Keratinocyte (primary cell): ENCODE measurements at places on chromosomes 5 and 9. TPM values are rescaled to one million over a fixed set of nuclear protein-coding genes. Genes with fewer than 3 reads are reported as not detected.

Gene ANKRD34B
- polyA plus RNA-seq = 0.01 TPM in 1 of 3 replicates, not detected in the others

Gene LRRC19
- not detected in 3 replicates for polyA plus RNA-seq

Gene BBLN
- 35.9 to 89.0 TPM (median 50.9 TPM) in 3 replicates for polyA plus RNA-seq

Gene TRIP13
- 11.2 to 37.8 TPM (median 26.1 TPM) in 3 replicates for polyA plus RNA-seq

Gene STPG3
- not detected in 3 replicates for polyA plus RNA-seq

Gene CHSY3
- polyA plus RNA-seq = 0.37 to 0.58 TPM (median 0.47 TPM) in 3 replicates

- no peak overlapping the region for H3K27ac ChIP-seq
- no peak for DNase-seq
- H3K4me3 ChIP-seq = no peak overlapping the region
- H3K36me3 ChIP-seq = no peaks in the 10 kb centered on the region
- H3K4me1 ChIP-seq = no peaks in the 10 kb centered on the region
Measured at GRCh38 chr9:96398582-96399324, 15.2 kb upstream of the SLC35D2 start.

DNA sequence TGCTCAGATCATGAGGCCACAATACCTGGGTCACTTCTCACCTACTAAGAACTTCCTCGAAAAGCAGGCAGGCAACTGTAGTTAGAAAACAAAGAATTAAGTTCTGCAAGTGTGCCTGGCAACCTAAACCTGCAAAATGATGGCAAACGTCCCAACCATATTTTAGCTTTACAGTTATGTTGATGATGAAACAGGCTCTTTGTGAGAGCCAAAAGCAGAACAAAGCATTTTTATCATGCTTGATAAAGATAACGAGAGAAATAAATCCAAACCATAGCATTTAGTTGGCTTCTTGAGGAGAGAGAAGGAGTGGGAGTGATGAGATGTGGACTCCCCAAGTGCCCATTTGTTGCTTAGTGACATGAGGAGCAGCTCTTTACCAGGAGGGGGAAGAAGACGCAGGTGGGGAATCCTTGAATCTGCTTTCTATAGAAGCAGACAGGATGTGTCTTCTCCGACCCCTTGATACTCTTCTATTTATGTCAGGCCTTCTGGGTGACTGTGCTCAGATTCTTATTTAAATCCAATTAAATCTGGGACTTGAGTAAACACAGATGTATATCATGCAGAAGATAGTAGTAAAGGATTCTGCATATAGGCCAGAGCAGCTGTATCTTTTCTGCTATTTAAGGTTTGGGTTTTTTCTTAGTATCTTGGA, 221.2 kb downstream of the TMEM167A start:
- H3K27me3 ChIP-seq = no peaks in the 10 kb centered on the region
- no peak overlapping the region for H3K4me3 ChIP-seq
- DNase-seq = no peak
- no peaks in the 10 kb centered on the region for H3K4me1 ChIP-seq
- no peak overlapping the region for H3K27ac ChIP-seq

DNA sequence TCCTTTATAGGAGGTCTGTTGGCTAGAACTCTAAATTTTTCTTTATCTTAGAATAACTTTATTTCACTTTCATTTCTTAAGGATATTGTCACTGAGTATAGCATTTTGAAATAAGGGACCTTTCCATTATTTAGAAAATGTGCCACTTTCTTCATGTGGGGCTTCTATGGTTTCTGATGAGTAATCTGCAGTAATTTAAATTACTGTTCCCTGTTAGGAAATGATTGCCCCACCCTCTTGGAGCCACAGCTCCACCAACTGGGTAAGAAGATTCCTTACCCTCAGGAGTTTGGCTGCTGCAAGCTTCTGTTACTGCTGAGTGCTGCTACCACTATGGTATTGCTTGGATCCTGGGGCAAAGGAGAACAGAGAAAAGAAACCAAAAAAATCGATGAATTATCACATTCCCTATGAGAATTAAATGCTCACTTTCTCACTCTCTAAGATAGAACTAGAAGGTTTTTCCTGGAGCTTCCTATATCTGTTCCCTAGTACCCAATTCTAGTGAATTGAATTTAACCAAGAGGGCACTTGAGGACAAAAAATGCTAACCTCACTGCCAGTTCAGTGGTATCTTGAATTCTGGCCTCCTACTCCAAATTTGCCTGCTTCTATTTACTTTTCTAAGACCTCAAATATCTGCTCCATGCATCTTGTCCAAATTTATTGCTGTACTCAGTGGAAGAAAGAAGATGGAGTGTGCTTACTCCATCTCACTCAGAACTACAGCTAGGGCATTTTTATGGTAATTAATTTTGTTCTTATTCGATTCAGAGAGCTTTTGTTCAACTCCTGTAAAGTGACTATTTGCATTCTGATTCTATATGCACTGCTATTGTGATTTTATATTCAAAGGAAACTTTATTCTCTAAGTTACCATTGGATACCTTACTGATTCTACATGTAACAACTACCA, 2111.3 kb downstream of the MAT2B start:
- DNase-seq = no peak
- H3K27ac ChIP-seq = no peak overlapping the region
- no peaks in the 10 kb centered on the region for H3K27me3 ChIP-seq
- no peaks in the 10 kb centered on the region for H3K36me3 ChIP-seq
- no peaks in the 10 kb centered on the region for H3K4me1 ChIP-seq

- no peaks in the 10 kb centered on the region for H3K36me3 ChIP-seq
- no peak overlapping the region for H3K4me3 ChIP-seq
- DNase-seq = no peak
- H3K27ac ChIP-seq = no peak overlapping the region
Measured at GRCh38 chr5:170294556-170294955, 3.0 kb downstream of the LCP2 start.

DNA sequence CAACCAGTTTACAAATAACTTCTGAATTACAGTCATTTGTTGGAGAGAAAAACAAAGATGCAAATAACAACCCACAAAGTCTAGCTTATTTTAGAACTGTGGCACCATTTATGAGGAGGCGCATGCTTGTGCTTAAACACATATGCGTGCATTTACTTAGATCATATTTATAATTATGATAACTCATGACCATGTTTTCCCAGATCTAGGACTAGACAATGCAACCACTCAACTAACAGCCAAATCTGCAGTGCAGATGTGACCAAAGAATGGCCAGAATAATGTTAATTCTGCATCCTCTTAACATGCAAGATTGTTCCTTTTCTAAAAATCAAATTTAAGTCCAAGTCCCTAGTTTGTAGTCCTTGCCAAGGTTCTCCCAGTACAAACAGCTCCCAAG, 167.3 kb upstream of the FST start:
- peaks cover under 1% of the 10 kb centered on the region for H3K4me1 ChIP-seq
- peaks cover 1% of the 10 kb centered on the region for H3K36me3 ChIP-seq
- no peak overlapping the region for H3K27ac ChIP-seq
- no peaks in the 10 kb centered on the region for H3K27me3 ChIP-seq
- no peak for DNase-seq

- no peaks in the 10 kb centered on the region for H3K27me3 ChIP-seq
- H3K4me1 ChIP-seq = no peaks in the 10 kb centered on the region
- no peak for DNase-seq
Measured at GRCh38 chr5:80116465-80116864, 81.3 kb downstream of the THBS4 start.
